ENCODE measurements at places on chromosomes 16 and 17. TPM values are rescaled to one million over a fixed set of nuclear protein-coding genes. Genes with fewer than 3 reads are reported as not detected.
A peak's percentile ranks its signal among the peaks of the same experiment; 100 is the strongest.

The KIF19 gene
- total RNA-seq, result not detected

The QPRT gene
- total RNA-seq, result 1.7 TPM

The WFIKKN1 gene
- not detected for total RNA-seq

The CACNG3 gene
- not detected for total RNA-seq

The GSG1L2 gene
- not detected for total RNA-seq

The VAT1L gene
- not detected for total RNA-seq

The HASPIN gene
- 17.0 TPM for total RNA-seq

The SOX9 gene
- 11.3 TPM for total RNA-seq

The SLFN14 gene
- not detected for total RNA-seq

The C17orf113 gene
- 0.29 TPM for total RNA-seq

- DNase-seq, result no peak
Observed at GRCh38 chr17:19642373-19642893, 6.1 kb upstream of the ALDH3A2 start.

- no peak for DNase-seq
Observed at GRCh38 chr16:56344518-56345405, 80.6 kb downstream of the AMFR start.

GRCh38 chr17:64392300-64392699 is 1.6 kb upstream of the PECAM1 start:
- DNase-seq, result no peak

DNA sequence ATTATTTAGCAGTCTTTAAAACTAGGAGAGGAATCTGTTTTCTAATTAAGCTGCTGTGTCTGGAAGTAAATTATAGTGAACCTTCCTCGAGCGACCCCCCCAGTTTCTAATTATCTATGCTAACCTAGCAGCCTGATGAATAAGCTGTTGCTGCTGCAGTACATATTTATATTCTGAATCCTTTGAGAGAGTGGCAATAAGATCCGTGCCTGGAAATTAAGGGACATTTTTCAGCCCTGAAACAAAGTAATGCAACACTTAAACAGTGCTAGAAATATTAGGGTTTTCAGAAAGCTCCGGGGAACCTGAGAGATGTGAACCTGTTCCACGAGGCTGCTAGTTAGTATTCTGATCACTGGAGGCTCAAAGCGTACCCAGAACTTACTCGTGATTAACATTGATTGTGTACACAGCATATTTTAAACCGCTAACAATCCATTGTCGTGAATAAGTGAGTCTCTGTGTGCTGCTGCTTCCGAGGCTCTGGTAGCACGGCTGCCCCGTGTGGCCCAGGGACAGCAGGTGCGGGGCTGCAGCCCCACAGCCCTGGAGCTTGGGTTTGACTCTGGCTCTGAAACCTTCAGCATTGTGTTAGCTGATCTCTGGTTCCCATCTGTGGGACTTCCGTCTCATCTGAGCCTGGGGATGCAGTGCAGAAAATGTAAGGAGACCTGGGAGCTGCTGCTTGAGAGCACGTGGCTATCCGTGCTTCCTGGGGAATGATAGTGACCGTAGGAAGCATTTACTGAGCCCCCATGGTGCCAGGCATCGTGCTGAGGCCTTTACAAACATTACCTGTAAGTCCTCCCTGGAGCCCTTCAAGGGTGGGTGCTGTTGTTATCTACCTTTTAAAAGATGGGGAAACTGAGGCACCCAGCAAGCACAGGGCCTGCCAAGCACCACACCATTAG is 190.9 kb upstream of the CHMP6 start:
- DNase-seq, result no peak

GRCh38 chr17:78168903-78169793 is 767 bp downstream of the SYNGR2 start:
- peak; percentile 39 for DNase-seq

DNA sequence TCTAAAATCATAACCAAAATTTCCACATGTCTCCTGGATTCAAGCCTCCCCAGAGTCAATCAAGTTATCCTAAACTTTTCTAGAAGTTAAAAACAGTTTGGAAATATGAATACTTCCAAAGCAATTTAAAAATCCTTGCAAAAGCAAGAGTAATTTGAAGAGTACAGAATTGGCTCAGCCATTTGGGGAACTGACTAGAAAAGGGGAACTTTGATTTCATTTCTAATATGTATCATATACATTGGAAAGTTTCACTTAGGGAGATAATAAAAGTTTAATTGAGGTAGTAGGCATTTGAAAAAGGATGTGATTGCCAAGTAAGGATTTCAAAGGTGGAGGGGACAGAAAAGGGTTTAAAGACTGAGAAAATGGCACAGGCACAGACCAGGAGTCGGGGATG is 9.0 kb upstream of the SLFN12L start:
- no peak for DNase-seq

GRCh38 chr16:4968879-4969483 is 10.9 kb downstream of the SEC14L5 start:
- DNase-seq, result no peak

DNA sequence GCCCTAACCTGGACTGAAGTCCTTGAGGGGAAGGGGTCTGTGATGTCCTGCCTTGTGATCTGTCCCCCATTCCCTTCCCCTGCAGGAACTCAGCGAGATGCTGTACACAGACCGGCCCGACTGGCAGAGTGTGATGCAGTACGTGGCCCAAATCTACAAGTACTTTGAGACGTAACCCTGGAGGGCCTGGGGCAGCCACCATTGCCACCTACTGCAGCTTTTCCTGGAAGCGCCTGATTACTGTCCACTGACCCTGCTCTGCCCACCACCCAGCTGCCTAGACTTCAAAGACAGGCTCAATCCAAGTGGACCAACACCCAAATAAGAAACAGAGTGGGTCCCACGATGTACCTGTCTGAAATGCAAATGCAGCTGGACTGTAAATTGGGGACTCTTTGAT is 153.4 kb downstream of the LGALS9B start:
- no peak for DNase-seq

DNA sequence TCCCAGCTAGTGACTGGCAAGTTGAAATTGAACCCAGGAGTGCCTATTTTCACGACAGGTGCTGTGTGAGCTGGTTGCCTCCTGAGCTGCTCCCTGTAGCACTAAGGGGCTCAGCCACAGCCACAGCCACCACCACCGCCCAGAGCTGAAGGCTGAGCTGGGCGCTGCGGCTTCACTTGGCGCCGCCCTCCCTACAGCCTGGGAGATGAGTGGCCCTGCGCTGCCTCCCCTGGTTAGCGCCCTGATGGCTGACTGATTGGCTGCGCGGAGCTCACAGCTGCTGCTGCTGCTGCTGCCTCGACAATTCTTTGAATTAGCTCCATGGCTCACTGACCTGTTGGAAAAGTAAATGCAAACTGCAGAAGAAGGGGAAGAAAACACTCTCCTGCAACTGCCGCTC is 91.8 kb upstream of the TMEM132E start:
- no peak for DNase-seq

DNA sequence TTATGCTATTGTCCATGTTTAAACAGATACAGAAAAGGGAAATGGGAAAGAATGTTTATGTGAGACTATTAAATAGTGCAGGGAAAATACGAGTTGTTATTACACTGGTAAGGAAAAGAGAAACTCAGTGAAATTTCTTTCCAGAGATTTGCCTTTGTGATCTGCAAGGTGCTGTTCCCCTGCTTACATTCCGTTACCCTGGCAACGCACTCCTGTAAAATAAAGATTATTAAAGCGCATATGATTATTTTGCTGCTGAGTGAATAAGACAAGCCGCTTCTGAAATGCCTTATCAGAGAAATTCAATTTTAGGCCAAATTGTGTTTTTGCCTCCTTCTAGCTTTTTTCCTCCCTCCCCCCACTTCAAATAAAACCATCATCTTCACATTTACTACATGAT is 328.6 kb upstream of the PMFBP1 start:
- no peak for DNase-seq

DNA sequence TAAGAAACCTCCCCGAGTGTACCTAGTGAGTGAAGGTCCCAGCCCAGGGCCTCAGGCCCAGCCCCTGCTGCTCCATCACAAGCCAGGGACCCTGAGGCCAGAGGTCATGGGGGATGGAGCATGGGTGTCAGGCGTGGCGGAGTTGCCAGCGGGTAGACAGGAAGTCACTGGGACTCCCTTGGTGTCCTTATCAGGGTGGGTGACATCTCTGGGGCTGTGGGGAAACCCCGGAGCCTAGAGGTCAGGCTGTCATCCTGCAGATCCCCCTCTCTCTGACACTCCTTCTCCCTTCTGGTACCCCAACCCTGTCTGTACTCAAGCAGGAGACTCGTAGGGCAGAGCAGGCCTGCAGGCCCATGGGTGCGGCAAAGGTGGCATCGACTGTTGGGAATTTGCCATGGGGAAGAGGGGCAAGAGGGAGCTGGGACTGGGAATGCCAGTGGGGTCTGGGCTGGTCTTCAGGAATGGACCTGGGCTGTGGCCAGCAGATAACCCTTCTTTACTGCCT is 10.8 kb upstream of the ADGRG1 start:
- DNase-seq, result no peak

- DNase-seq, result no peak
Observed at GRCh38 chr17:22505660-22506059, 813.3 kb downstream of the KCNJ18 start.

DNA sequence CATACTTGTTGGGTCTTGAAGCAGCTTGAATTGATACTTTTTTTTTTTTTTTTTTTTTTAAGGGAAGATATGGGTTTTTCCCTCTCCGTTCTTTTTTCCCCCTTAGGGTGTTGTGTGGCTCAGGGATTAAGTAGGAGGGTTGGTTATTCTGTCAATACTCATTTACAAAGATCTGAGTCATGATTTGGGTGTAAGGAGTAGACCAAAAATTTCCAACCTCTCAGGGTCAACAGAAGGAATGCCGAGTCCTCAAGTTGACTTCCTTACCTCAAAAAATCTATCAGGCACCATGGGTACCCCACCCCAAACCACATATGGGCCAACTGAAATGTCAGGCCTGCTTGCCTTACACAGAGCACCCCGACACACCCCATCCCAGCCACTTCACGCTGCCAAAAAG is 230.5 kb downstream of the CCDC182 start:
- no peak for DNase-seq

DNA sequence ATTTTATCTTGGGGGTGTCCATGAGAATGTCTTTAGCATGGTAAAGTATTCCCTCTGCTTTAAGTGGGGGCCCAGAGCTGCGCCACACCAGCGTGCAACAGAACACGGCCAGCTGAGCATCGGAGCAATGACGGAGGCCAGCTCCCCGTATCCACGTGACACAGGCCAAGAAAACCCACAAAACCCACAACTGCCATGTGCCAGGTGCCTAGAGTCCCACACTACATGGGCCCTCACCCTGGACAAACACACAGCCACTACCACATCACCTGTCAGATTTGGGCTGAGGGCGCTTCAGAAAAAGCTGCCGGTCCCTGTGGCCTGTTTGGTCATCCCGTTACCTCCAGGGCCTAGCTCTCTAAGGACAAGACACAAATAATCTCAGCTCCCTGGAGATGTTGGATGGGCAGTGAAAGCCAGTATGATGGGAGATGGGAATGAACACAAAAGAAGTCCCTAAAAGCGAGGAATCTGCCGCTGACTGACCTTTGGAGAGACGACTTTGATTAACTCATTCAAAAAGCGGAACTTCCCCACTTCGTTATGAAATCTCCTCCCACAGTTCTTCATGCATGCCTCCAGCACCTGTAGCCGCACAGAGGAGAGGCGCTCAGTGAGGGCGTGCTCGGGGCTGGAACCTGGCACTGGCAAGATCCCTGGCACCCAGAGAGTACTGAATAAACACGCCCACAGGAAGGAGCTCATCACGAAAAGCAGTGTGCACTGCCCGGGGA is 17.1 kb downstream of the GGA3 start:
- no peak for DNase-seq

GRCh38 chr17:44677136-44677535 is 12.4 kb downstream of the CCDC43 start:
- DNase-seq, result peak; percentile 29

GRCh38 chr16:74449470-74449869 is 28.2 kb upstream of the CLEC18B start:
- peak; percentile 86 for DNase-seq

- DNase-seq, result no peak
Observed at GRCh38 chr17:65547253-65547670, 14.2 kb downstream of the AXIN2 start.

- no peak for DNase-seq
Observed at GRCh38 chr17:34613064-34614019, 34.0 kb downstream of the TMEM132E start.

DNA sequence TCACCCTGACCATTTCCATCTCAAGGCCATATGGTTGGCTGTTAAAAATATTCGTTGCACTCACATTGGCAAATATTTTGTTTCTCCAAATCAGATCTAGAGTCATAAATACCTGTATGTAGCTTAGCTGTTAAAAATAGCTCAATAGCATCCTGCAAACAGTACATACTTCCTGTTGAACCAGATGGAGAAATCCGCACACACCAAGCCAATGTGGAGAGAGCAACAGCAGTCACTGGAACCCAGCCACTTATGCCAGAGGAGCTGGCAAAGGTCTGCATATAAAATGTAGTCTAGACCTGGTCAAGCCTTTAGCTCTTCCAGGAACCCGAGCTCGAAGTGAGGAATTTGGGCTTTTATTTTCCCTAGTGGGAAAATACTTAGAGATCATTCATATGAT is 146.4 kb upstream of the KCNJ16 start:
- no peak for DNase-seq

DNA sequence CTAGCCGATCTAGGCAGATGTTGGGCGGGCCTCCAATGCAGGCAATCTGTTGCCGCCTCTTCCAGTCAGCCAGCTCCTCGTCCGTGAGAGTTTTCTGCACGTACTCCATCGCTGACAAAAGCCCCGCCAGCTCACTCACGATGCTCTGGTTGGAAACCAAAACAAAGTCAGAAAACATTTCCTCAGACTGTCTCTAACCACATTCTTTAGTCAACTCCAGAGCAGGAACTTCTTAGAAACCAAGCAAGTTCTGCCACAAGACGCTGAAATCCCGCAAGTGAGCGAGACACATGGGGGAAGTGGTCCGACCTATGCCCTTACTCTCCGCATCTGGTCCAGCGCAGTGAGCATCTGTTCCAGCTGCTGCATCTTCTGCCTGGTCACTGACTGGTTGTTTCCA is 49.1 kb downstream of the STAT5A start:
- DNase-seq, result no peak

GRCh38 chr16:89138843-89139520 is 32.6 kb upstream of the CDH15 start:
- DNase-seq, result no peak

GRCh38 chr17:55898195-55898594 is 147.3 kb downstream of the PCTP start:
- peak; percentile 21 for DNase-seq

GRCh38 chr17:50422738-50423137 is 3.3 kb upstream of the ACSF2 start:
- DNase-seq, result no peak
